ENCODE measurements at places on chromosomes 3 and 15. TPM values are rescaled to one million over a fixed set of nuclear protein-coding genes. Genes with fewer than 3 reads are reported as not detected.

Gene IGDCC3
- total RNA-seq = not detected

Gene KIF15
- 11.0 TPM for total RNA-seq

Gene PRSS50
- total RNA-seq = not detected

Gene PARP15
- total RNA-seq = 0.26 TPM

Gene STAB1
- total RNA-seq = 6.5 TPM

Gene SPSB4
- not detected for total RNA-seq
